CD4-positive, alpha-beta T cell treated with Interleukin-6 for 4 hours (primary cell): ENCODE measurements at places on chromosomes 5 and 9.

DNA sequence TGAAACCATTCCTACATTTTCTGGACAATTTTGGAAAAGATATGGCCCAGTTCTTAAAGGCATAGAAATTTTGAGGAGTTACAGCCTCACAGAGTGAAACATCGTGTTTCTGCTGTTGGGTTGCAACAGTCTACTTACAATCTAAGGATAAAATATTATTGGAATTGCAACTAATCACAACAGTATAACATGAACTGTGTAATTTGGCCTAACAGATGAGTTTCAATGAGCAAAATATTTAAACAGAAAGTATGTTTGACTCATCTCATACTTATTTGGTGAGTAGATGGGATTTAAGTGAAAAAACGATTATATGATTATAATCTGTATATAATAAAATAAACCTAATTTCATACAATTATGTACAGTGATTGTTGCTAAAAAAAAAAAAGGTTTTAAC is 1061.8 kb downstream of the CDH12 start:
- no peak for DNase-seq

- DNase-seq, result peak; percentile 2
Observed at GRCh38 chr5:69492391-69492922, at the start of gene OCLN. Gene OCLN (plus strand): TSS chr5:69492790. CDS start chr5:69504245, 11,455 bp downstream.

- DNase-seq, result no peak
Observed at GRCh38 chr9:32359452-32359851, 25.0 kb upstream of the ACO1 start.

GRCh38 chr9:11743356-11743755 is 949.8 kb upstream of the TYRP1 start:
- no peak for DNase-seq

- no peak for DNase-seq
Observed at GRCh38 chr5:141864371-141865370, 13.5 kb downstream of the PCDH1 start.

GRCh38 chr5:113061846-113062780 is 85.5 kb downstream of the DCP2 start:
- DNase-seq, result no peak

GRCh38 chr9:37172557-37172956 is 52.2 kb downstream of the ZCCHC7 start:
- no peak for DNase-seq

- no peak for DNase-seq
Observed at GRCh38 chr9:69283003-69283402, 42.0 kb upstream of the ENTREP1 start.

- no peak for DNase-seq
Observed at GRCh38 chr5:109743770-109744212, 54.1 kb downstream of the MAN2A1 start.

DNA sequence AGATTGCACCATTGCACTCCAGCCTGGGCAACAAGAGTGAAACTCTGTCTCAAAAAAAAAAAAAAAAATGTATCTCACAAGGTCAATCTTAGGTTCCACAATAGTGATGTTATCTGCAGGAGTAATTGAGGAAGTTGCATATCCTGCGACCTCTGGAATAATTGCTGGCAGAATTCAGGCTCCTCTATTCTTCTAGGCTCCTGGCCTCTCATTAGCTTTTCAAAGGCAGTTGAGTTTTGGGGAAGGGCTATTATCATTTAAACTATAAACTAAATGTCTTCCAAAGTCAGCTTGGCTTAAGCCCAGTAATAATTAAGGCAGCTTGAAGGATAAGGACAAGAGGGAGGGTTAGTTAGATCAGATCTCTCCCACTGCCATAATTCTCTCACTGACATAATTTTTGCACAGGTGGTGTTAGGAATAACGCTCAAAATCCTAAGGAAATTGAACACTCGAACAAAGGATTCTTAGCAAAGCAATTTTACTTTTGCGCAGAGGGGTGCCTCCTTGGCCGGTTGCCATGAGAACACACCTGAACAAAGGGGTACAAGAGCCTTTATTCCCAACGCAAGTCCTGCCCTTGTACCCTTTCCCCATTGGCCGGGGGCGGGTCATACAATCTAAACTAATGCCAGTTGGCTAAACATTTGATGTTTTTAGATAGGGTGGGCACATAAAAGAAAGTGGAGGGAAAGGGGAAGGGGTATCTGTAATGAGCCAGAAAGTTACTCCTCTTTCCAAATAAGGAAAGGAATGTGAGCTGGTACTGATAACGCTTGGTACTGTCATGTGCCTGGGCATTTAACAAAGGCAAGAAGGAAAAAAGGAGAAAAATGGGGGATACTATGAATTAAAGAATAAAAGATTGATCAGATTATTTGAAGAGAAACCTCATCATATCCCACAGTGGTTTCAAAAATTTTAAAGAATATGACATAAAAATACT is 106.4 kb upstream of the CCNG1 start:
- no peak for DNase-seq

DNA sequence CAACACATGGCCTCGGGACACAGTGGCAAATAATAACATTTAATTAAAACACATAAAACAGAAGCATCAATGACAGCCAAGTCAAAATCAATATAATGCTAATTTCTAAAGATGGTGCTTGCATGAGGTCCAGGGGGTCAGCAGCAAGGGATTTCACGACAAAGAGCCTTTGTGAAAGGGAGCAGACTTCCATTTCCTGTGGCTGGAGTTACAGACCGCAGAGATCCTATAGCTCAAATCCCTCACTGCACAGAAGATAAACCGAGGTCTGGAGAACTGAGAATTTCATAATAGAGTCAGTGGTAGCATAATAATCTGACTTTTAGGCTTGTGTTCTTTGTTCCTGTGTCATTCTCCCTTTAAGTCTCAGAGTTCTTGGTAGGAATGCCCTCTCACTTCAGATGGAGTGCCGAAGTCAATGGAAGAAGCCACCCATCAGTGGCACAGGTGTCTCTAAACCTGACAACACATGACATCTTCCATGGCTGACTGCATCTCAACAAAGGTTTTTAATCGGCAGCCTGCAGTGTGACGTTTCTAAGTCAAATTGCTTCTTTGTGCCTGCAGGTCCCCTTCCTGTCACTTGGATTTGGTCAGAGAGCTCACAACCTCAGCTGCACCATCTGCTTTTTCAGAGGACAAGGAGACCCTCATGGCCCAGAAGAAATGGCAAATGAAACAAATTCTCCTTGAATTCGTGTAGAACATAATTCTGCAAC is 67.4 kb downstream of the CARTPT start:
- DNase-seq, result no peak

DNA sequence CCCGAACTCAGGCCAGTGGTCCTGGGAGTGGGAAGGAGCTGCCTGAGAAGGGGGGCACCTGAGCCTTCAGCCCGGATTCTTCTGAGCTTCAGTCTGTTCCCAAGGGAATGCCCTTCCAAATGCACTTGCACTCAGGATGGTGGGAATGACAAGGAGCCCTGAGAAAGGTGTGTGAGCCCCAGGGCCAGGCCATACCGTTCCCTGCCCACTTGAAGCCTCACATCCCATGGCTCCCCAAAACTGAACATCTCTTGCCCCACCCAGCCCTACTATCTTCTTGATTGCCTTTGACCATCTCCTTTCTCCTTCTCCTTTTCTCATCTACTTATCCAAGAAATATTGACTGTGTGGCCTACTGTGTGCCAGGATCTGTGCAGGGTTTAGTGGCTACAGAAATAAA is 84.4 kb upstream of the HSPA9 start:
- DNase-seq, result no peak

- DNase-seq, result no peak
Observed at GRCh38 chr5:81156732-81157131, 76.4 kb upstream of the CKMT2 start.

DNA sequence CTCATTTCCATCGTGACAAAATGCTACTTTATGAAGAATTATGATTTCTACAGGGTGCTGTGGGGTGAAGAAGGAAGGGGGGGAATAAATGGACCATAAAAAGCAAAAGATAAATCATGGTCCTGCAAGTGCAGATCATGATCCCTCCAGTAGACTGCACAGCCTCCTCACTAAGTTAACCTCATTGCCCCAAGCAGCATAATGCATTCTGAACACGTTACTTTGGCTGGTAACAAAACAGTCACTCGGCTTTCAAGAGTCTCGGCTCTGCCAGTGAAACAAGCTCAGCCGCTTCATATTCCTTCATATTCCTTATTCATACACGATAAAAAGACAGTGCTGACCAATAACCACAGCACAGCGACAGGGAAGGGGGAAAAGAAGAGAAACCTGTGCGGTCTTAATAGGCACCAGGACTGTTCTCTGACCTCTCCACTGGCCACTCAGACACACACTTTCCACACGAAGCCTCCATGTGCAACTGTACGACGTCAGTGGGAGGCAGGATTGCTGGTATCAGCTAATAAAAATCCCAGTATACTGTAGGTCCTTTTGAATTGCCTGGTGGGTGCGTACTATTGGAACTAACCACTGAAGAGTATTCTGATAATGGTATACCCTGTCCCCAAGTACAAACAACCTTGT is 60.5 kb downstream of the ANKH start:
- no peak for DNase-seq

GRCh38 chr9:136043441-136043991 is 51.6 kb downstream of the NACC2 start:
- DNase-seq, result no peak

- DNase-seq, result no peak
Observed at GRCh38 chr5:139407517-139407916, 3.6 kb upstream of the SPATA24 start.
